ENCODE measurements at places on chromosomes 3 and 15.

GRCh38 chr3:29286478-29287240 is 5.8 kb downstream of the RBMS3 start:
- DNase-seq = no peak

DNA sequence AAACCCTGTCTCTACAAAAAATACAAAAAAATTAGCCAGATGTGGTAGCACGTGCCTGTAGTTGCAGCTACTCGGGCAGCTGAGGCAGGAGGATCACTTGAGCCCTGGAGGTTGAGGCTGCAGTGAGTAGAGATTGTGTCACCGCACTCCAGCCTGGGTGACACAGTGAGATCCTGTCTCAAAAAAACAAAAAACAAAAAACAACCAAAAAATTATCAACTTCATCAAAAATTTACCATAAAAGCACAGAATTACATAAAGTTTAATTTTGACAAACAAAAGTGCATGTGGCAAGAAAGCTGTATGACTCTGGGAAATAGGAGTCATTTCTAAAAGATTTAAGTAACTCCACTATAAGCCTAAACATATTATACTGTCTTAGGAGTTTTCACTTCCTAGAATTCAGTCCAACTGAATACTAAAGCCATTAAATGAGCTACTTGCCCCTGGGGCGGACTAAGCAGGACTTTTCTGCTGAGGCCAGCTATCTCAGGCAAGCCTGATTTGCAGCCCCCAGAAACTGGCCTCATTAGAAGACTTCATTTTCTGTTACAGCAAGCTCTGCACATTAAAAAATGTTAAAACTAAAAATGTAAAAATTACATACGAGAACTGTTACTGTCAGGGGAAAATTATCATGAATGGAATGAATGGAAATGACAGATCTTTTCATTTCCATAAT is 23.0 kb downstream of the HSPBAP1 start:
- DNase-seq = no peak

DNA sequence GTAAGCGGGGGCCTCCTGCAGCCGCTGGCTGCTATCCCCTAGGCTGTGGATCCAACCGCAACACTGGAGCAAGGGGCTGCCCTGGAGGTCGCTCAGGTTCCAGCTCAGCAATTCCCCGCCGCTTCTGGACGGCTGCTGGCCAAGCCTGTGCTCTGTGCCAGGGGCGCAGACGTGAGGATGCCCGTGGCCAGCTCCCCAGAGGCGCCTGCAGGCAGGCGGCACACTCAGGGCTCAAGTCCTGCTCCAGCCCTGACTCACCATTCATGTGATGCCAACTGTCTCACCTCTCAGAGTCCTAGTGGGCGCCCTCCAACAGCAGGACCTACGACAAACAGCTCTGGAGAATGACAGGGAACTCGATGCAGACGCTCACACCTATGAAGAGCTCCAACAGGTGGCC is 31.6 kb downstream of the KLHL25 start:
- no peak for DNase-seq

- no peak for DNase-seq
Measured at GRCh38 chr3:184716622-184717398, 4.9 kb upstream of the MAGEF1 start.

All from esophagus squamous epithelium (tissue), 5 donors.